ENCODE measurements at places on chromosomes 6 and 20. TPM values are rescaled to one million over a fixed set of nuclear protein-coding genes. Genes with fewer than 3 reads are reported as not detected.
A peak's percentile ranks its signal among the peaks of the same experiment; 100 is the strongest.

- H3K36me3 ChIP-seq, result no peaks in the 10 kb centered on the region
- H3K4me3 ChIP-seq, result no peak overlapping the region
- no peak overlapping the region for H3K27ac ChIP-seq
- no peaks in the 10 kb centered on the region for H3K4me1 ChIP-seq
These were observed 286.8 kb downstream of the HACE1 start for GRCh38 chr6:104572901-104573300.

GRCh38 chr6:169019727-169020491 is 233.7 kb downstream of the THBS2 start:
- peaks cover 28% of the 10 kb centered on the region for H3K27me3 ChIP-seq
- no peak overlapping the region for H3K27ac ChIP-seq
- no peaks in the 10 kb centered on the region for H3K4me1 ChIP-seq
- no peak overlapping the region for H3K4me3 ChIP-seq
- no peaks in the 10 kb centered on the region for H3K36me3 ChIP-seq

DNA sequence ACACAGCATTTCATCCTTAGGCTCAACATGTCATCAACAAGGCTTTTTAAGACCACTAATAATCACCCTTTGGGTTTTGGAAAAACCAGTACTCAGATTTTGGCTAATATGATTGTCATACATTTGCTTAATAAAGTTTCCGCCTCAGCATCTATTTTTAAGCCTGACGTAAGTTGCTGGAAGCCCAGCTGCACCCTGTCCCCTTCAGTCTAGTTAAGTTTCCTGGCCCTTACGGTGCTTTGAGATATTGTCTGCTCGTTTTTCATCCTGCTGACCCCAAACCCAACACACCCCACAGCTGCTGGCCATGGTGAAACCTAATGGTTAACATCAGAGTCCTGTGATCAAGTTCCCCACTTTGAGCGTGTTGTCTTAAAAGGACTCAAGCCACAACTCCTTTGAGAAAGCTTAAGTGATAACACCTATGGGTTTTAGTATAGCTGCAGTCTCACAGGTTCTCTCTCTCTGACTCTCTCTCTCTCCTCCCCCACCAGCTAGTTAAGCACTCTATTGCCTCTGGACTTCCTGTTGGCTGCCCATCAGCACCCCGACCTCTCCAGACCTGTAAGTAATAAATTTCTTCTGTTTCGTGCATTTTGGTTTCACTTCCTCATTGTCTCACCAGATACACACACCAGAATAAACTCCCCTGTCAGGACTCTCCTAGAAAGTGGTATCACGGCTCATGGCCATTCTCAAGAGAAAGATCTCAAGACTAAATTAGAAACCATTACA is 802.0 kb downstream of the C6orf118 start:
- no peaks in the 10 kb centered on the region for H3K27me3 ChIP-seq
- no peak for DNase-seq
- H3K4me1 ChIP-seq, result no peaks in the 10 kb centered on the region
- H3K4me3 ChIP-seq, result no peak overlapping the region

GRCh38 chr20:3705970-3706739 is 6.2 kb downstream of the SIGLEC1 start:
- no peaks in the 10 kb centered on the region for H3K36me3 ChIP-seq
- peaks cover 22% of the 10 kb centered on the region for H3K4me1 ChIP-seq

OTOR gene
- not detected for total RNA-seq

DEFB132 gene
- not detected for total RNA-seq

GRCh38 chr20:62014889-62015537 is 50.7 kb downstream of the TAF4 start:
- H3K4me1 ChIP-seq, result peaks cover 36% of the 10 kb centered on the region
- peaks cover 24% of the 10 kb centered on the region for H3K36me3 ChIP-seq
- no peak for DNase-seq
- no peaks in the 10 kb centered on the region for H3K27me3 ChIP-seq
- H3K27ac ChIP-seq, result no peak overlapping the region

DNA sequence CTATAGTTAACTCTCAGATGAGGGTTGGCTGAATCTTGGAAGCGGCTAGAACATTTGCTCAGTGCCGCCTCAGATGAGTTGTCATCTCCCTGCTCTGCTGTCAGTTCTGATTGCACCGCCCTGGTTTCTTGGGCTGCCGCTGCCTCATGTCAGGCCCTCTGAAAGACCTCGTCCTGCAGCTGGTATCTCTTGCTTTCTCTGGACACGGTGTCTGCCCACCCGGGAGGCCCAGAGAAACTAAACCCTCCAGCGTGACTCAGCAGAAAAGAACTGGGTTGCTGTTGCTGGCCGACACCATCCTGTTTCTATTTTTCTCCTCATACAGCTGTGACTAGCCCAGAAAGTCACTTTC is 355.4 kb downstream of the CD83 start:
- no peaks in the 10 kb centered on the region for H3K27me3 ChIP-seq
- H3K4me3 ChIP-seq, result no peak overlapping the region
- no peak overlapping the region for H3K27ac ChIP-seq
- H3K36me3 ChIP-seq, result peaks cover 8% of the 10 kb centered on the region

- H3K36me3 ChIP-seq, result no peaks in the 10 kb centered on the region
- no peak overlapping the region for H3K27ac ChIP-seq
- peaks cover 8% of the 10 kb centered on the region for H3K4me1 ChIP-seq
- DNase-seq, result no peak
- H3K4me3 ChIP-seq, result no peak overlapping the region
These were observed 25.3 kb upstream of the CHD6 start for GRCh38 chr20:41643504-41643938.

GRCh38 chr6:42341221-42341620 is 110.5 kb downstream of the TRERF1 start:
- H3K4me3 ChIP-seq, result no peak overlapping the region
- no peaks in the 10 kb centered on the region for H3K27me3 ChIP-seq
- H3K36me3 ChIP-seq, result no peaks in the 10 kb centered on the region
- DNase-seq, result no peak

DNA sequence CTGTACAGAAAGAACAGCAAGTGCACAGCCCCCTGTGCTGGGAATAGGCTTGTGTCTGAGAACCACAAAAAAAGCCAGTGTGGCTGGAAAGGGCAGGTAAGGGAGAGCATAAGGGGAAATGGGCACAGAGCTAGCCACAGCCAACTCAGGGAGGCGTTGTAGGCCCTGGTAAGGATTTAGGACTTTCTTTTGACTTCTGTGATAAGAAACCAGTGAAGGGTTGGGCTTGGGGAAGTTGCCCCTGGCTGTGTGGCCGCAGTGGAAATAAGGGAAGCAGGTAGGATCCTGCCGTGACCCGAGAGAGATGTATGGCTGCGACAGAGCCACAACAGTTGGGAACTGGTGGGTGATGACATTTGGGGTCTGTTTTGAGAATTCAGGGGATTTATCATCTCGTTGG is 30.0 kb upstream of the PHACTR2 start:
- peaks cover 9% of the 10 kb centered on the region for H3K4me1 ChIP-seq
- DNase-seq, result no peak
- H3K27me3 ChIP-seq, result no peaks in the 10 kb centered on the region
- no peak overlapping the region for H3K27ac ChIP-seq
- H3K36me3 ChIP-seq, result no peaks in the 10 kb centered on the region

POU5F1 gene
- total RNA-seq, result 0.69 TPM

GRCh38 chr6:31349301-31349700 is 7.7 kb downstream of the HLA-B start:
- peaks cover 4% of the 10 kb centered on the region for H3K36me3 ChIP-seq
- H3K27ac ChIP-seq, result no peak overlapping the region
- peaks cover 5% of the 10 kb centered on the region for H3K4me1 ChIP-seq
- H3K27me3 ChIP-seq, result no peaks in the 10 kb centered on the region
- no peak for DNase-seq
- no peak overlapping the region for H3K4me3 ChIP-seq

PSORS1C2 gene
- total RNA-seq, result not detected

- no peaks in the 10 kb centered on the region for H3K36me3 ChIP-seq
- H3K4me1 ChIP-seq, result peaks cover 17% of the 10 kb centered on the region
- DNase-seq, result no peak
These were observed 402.2 kb downstream of the GJA1 start for GRCh38 chr6:121837545-121838229.

- no peak overlapping the region for H3K4me3 ChIP-seq
- no peak overlapping the region for H3K27ac ChIP-seq
- no peaks in the 10 kb centered on the region for H3K4me1 ChIP-seq
These were observed 27.2 kb upstream of the PNPLA1 start for GRCh38 chr6:36242626-36243025.

DNA sequence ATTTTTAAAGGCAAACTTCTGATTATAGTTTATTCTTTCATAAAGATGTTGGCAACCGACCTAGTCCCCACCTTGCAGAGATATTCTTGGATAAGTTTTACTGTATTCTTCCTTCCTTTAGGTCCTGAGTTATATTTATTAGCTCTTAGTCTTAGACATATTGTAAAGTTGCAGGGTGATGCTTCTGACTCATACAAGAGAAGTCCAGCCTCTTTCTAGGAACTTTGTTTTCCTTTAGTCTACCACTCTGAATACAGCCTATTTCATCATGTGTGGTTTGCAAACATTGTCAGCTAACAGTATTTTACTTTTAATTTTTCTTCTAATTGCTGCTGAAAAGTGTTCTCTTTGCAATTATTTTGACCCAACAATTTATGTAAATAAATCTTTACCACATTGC is 686.7 kb downstream of the COL12A1 start:
- DNase-seq, result no peak
- H3K4me3 ChIP-seq, result no peak overlapping the region
- no peak overlapping the region for H3K27ac ChIP-seq
- no peaks in the 10 kb centered on the region for H3K27me3 ChIP-seq
- no peaks in the 10 kb centered on the region for H3K4me1 ChIP-seq

- peaks cover 4% of the 10 kb centered on the region for H3K4me1 ChIP-seq
- H3K4me3 ChIP-seq, result peak overlapping the region; percentile 4
- DNase-seq, result no peak
- peak overlapping the region; percentile 39 for H3K27ac ChIP-seq
- H3K36me3 ChIP-seq, result no peaks in the 10 kb centered on the region
- peaks cover 20% of the 10 kb centered on the region for H3K27me3 ChIP-seq
These were observed 56.6 kb upstream of the SMOC2 start for GRCh38 chr6:168384045-168385036.

DNA sequence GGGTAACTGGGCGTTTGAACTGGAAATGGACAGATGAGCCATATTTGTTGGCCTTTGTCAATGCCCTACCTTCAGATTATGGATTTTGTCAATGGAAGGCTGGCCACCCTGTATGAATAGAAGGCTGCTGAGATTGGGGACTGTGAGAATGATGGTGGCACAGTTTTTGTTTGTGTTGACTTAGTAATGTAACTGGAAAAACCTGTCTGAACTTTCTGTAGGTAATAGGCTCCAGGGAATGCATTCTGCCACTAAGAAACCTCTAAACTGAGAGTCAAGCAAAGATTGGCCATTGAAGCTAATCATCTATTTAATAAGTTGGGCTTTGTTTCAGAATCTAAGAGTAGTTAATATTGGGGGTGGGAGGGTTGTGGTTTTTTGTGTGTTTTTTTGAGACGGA is 97.5 kb downstream of the FOXO3 start:
- no peaks in the 10 kb centered on the region for H3K36me3 ChIP-seq
- DNase-seq, result no peak
- no peak overlapping the region for H3K4me3 ChIP-seq

GRCh38 chr6:37233541-37233940 is 24.0 kb upstream of the TBC1D22B start:
- H3K27ac ChIP-seq, result no peak overlapping the region
- DNase-seq, result no peak
- no peaks in the 10 kb centered on the region for H3K4me1 ChIP-seq

- no peaks in the 10 kb centered on the region for H3K4me1 ChIP-seq
- H3K27me3 ChIP-seq, result peaks cover 5% of the 10 kb centered on the region
- no peak overlapping the region for H3K27ac ChIP-seq
- DNase-seq, result no peak
These were observed 68.0 kb upstream of the NXT1 start for GRCh38 chr20:23282546-23282945.

CDH26 gene
- 1.3 TPM for total RNA-seq

- H3K4me1 ChIP-seq, result peaks cover 8% of the 10 kb centered on the region
- no peak for DNase-seq
- no peak overlapping the region for H3K4me3 ChIP-seq
- peaks cover 6% of the 10 kb centered on the region for H3K27me3 ChIP-seq
These were observed 110.1 kb downstream of the DLL1 start for GRCh38 chr6:170180671-170181337.

- H3K36me3 ChIP-seq, result peaks cover 51% of the 10 kb centered on the region
- no peak for DNase-seq
- H3K27ac ChIP-seq, result no peak overlapping the region
- no peaks in the 10 kb centered on the region for H3K4me1 ChIP-seq
- H3K27me3 ChIP-seq, result no peaks in the 10 kb centered on the region
These were observed 10.5 kb downstream of the RAE1 start for GRCh38 chr20:57361517-57361916.

GRCh38 chr6:4672772-4673171 is 103.4 kb upstream of the CDYL start:
- no peak overlapping the region for H3K4me3 ChIP-seq
- no peak for DNase-seq
- no peaks in the 10 kb centered on the region for H3K27me3 ChIP-seq
- H3K27ac ChIP-seq, result no peak overlapping the region
- no peaks in the 10 kb centered on the region for H3K4me1 ChIP-seq
- no peaks in the 10 kb centered on the region for H3K36me3 ChIP-seq

DNA sequence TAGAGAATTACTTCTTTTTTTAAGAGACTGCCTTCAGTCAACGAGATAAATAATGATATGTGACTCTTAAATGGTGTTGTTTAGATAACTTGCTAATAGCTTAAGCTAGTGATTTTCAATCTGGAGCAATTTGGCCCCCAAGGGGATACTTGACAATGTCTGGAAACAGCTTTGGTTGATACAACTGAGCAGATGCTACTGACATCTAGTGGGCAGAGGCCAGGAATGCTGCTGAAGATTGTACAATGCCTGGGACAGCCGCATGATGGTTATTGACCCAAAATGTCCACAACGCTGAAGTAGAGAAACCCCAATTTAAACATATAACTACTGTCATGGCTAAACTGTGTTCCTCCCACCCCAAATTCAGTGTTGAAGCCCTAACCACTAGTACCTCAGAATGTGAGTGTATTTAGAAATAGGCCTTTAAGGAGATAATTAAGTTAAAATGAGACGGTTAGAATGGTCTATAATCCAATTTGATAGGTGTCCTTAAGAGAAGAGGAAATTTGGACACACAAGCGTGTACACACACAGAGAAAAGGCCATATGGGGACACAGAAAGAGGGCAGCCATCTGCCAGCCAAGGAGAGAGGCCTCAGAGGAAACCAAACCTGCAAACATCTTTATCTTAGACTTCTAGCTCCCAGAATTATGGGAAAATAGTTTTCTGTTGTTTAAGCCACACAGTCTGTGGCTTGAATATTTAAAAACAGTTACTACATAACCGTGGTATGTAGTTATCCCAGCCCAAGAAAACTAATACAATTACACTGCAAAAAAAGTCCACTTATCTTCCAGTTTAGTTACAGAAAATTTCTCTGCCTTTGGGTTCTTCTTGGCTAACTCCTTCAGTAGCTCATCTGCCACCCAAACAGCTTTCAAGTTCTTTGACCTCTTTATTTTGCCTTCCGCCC is 22.2 kb downstream of the RWDD2A start:
- no peak overlapping the region for H3K27ac ChIP-seq
- DNase-seq, result peak; percentile 39
- H3K36me3 ChIP-seq, result no peaks in the 10 kb centered on the region
- no peaks in the 10 kb centered on the region for H3K27me3 ChIP-seq

GRCh38 chr20:20246996-20247633 is 120.8 kb upstream of the INSM1 start:
- DNase-seq, result no peak

IRAK1BP1 gene
- 4.7 TPM for total RNA-seq

DNA sequence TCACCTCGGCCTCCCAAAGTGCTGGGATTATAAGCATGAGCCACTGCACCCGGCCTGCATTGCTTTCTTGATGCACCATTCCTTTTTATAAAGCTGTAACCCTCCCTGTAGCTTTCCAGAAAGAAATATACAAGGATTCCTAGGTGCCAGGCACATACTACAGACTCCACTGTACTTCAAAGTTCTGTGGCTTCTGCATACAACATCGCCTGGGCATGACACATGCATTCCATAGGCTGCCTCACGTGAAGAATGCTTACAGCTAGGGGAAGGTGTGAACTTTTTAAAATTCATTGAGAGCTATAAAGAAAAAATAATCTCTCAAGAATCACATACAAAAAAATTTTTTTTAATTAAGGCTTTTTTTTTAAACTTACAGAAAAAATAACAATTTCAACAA is 50.2 kb downstream of the TRAM2 start:
- H3K36me3 ChIP-seq, result peaks cover 10% of the 10 kb centered on the region
- DNase-seq, result no peak
